ENCODE measurements at places on chromosomes 2 and 18.
A peak's percentile ranks its signal among the peaks of the same experiment; 100 is the strongest.

DNA sequence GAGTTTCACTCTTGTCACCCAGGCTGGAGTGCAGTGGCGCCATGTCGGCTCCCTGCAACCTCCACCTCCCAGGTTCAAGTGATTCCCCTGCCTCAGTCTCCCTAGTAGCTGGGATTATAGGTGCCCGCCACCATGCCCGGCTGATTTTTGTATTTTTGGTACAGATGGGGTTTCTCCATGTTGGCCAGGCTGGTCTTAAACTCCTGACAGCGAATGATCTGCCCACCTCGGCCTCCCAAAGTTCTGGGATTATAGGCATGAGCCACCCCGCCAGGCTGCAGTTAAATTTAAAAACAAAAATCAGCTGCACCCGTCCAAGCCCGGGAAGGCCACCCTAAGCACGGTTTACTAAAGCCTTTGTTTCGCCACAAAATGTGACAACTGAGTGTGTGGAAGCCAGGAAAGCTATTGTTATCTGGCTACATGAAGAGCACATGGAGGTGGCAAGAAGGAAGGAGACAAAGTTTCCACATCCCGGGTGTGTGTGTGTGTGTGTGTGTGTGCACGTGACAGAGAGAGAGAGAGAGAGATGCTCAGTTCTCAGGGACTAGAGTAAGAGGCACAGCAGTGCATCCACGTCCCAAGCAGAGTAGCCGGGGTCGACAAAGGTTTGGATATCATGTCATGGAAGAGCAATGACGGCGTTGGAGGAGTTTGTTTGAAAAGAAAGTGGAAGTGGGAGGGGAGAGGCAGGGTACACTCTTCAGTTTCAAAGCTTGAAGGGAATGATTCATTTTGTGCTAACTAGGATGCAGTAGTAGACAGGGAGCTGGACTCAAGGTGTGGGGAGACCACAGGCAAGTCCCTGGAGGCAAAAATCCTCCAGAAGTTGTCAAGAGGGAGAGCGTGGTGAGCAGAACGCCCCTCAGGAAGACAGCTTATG, 20.1 kb downstream of the INPP5D start:
- DNase-seq, result no peak

- no peak for DNase-seq
These were observed 818.9 kb upstream of the ACVR2A start for GRCh38 chr2:147025646-147026585.

- DNase-seq, result no peak
These were observed 418.6 kb downstream of the PIK3C3 start for GRCh38 chr18:42373584-42373983.

GRCh38 chr2:202133200-202133908, 60.3 kb downstream of the KIAA2012 start:
- DNase-seq, result no peak

DNA sequence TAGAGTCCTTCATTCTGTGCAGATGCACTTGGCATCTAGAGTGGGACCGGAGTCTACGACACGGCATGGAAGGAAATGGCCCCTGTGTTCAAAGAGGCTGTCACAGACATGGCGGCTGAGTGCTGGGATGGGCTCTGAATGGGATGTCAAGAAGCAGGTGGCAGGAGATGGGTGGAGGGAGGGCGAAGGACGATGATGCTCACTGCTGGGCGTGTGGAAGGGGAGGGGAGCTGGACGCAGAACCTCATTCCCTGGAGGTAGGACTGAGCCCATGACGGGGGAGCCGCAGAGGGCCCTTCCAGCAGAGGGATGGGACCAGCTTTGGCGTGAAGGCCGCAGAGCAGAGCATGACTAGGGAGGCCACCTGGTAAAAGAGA, 18.8 kb upstream of the ALPI start:
- peak; percentile 6 for DNase-seq

- DNase-seq, result no peak
These were observed 27.6 kb upstream of the GMCL1 start for GRCh38 chr2:69801745-69802290.

DNA sequence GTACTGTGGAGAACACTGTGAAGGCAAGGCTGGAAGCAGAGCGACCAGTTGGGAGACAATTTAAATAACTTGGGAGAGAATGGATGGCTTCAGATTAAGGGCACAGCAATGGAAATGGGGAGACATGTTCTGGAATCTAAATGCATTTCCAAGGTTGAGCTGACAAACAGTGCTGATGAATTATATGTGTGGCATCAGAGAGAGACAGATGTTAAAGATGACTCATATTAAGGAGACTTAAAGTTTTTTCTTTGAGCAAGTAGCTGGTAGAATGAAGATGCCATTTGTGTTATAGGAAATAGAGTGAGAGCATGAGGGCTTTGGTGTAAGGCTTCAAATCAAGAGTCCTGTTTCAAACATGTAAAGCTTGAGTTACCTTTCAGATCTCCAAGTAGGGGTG, 441.8 kb downstream of the SETBP1 start:
- no peak for DNase-seq

GRCh38 chr2:140654565-140654964, 1476.3 kb downstream of the LRP1B start:
- no peak for DNase-seq

DNA sequence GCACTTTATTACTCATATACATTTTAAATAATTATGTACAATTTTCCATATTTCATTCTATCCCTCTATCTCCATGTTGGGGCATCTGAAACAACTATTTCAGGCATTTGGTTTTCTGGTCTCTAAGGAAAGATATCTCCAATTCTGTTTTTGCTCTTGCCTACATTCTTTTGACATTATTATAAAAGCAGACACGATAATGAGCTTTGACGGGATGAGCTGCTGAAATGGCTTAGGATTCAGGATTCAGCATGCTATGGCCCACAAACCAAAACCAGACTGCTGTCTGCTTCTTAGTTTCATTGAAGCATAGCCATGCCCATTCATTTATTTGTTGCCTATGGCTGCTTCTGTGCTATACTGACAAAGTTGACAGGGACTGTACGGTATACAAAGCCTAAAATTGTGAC, 42.7 kb upstream of the GLS start:
- no peak for DNase-seq

GRCh38 chr2:65232636-65233035, 5.0 kb downstream of the ACTR2 start:
- DNase-seq, result no peak
